Hair follicle dermal papilla cell (primary cell): ENCODE measurements at places on chromosomes 7 and 10. TPM values are rescaled to one million over a fixed set of nuclear protein-coding genes. Genes with fewer than 3 reads are reported as not detected.

Gene PRKCQ
- total RNA-seq = 0.16 and 0.24 TPM in 2 replicates

Gene ARHGEF35
- 2.7 and 2.8 TPM in 2 replicates for total RNA-seq

Gene NOLC1
- 22.3 and 28.2 TPM in 2 replicates for total RNA-seq

Gene STOX1
- under 0.01 and 0.12 TPM in 2 replicates for total RNA-seq

Gene STEAP1
- 44.4 and 50.0 TPM in 2 replicates for total RNA-seq

Gene PILRA
- total RNA-seq = 0.36 TPM in 1 of 2 replicates, not detected in the other

Gene ICA1
- 0.12 and 0.32 TPM in 2 replicates for total RNA-seq

Gene NPS
- not detected in 2 replicates for total RNA-seq

Gene UTF1
- not detected in 2 replicates for total RNA-seq

Gene IFIT1B
- under 0.01 TPM in 1 of 2 replicates, not detected in the other for total RNA-seq

Gene OR13A1
- total RNA-seq = not detected in 2 replicates

Gene GNAT3
- not detected in 2 replicates for total RNA-seq

Gene ORC5
- 14.2 and 16.6 TPM in 2 replicates for total RNA-seq

Gene ITIH5
- total RNA-seq = 0.97 and 1.1 TPM in 2 replicates

Gene PHKG1
- 3.8 and 7.0 TPM in 2 replicates for total RNA-seq

Gene AGR2
- total RNA-seq = not detected in 2 replicates

Gene CDC14C
- total RNA-seq = 0.12 and 0.16 TPM in 2 replicates

Gene CC2D2B
- total RNA-seq = under 0.01 and 0.32 TPM in 2 replicates

Gene ARHGAP22
- 52.6 and 55.5 TPM in 2 replicates for total RNA-seq

Gene RPEL1
- total RNA-seq = 0.16 TPM in 1 of 2 replicates, not detected in the other

Gene KCND2
- 0.65 and 2.4 TPM in 2 replicates for total RNA-seq

Gene LIPA
- total RNA-seq = 94.3 and 121 TPM in 2 replicates

Gene ASB15
- not detected in 2 replicates for total RNA-seq

Gene NACAD
- total RNA-seq = 3.5 and 4.5 TPM in 2 replicates

Gene GHRHR
- total RNA-seq = not detected in 2 replicates

Gene TMEM225B
- 1.5 and 1.6 TPM in 2 replicates for total RNA-seq

Gene CHRM2
- 0.16 TPM in 1 of 2 replicates, not detected in the other for total RNA-seq

Gene TM9SF3
- 102 and 116 TPM in 2 replicates for total RNA-seq

Gene LIPK
- not detected in 2 replicates for total RNA-seq

Gene RNF133
- total RNA-seq = 0.36 and 0.65 TPM in 2 replicates

Gene ASB10
- not detected in 2 replicates for total RNA-seq

Gene PRR15
- total RNA-seq = not detected in 2 replicates

Gene GOLGA7B
- total RNA-seq = under 0.01 TPM in 2 replicates

Gene NUTM2A
- 0.12 and 0.49 TPM in 2 replicates for total RNA-seq

Gene MSMB
- not detected in 2 replicates for total RNA-seq

Gene SLC13A1
- total RNA-seq = not detected in 2 replicates

Gene TMEM26
- total RNA-seq = 4.6 and 8.8 TPM in 2 replicates

Gene ADCYAP1R1
- not detected in 2 replicates for total RNA-seq

Gene APBB1IP
- 5.2 and 8.0 TPM in 2 replicates for total RNA-seq

Gene LIPJ
- total RNA-seq = under 0.01 TPM in 1 of 2 replicates, not detected in the other

Gene PLXDC2
- 3.0 and 6.7 TPM in 2 replicates for total RNA-seq
